ENCODE measurements at places on chromosomes 12 and 14.
A peak's percentile ranks its signal among the peaks of the same experiment; 100 is the strongest.

DNA sequence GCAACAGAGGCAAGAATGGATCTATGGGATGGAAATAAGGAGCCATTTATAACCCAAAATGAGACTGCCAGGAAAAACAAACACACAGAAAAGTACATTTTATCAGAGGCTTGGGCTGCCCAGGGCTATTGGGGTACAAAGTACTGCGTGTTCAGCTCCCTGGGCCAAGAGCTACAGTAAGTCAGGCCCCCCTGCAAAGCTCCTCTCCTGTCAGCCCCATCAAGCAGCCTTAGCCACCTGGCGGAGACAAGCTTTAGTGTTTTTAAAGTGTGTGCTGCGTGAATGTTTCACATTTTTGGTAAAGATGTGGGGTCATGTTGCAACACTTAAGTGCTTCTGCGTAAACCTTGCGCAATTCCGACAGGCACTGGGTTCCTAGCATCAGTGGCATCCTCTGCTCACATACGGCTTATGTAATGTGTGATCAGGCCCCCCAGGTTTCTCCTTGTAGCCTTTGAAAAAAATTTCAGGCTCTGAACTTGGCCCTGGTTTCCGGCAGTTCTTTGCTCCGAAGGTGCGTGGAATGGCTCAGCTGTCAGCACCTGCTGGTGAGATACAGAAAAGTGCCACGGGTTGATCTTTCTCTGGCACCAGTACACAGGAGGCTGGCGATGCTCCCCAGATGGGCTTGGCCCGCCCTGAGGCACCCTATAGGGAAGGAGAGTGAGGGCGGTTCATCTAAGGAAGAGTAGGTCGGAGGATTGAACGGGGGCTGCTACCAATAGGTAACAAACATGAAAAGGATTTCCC is 198.7 kb upstream of the EEA1 start:
- DNase-seq: peak; percentile 33

DNA sequence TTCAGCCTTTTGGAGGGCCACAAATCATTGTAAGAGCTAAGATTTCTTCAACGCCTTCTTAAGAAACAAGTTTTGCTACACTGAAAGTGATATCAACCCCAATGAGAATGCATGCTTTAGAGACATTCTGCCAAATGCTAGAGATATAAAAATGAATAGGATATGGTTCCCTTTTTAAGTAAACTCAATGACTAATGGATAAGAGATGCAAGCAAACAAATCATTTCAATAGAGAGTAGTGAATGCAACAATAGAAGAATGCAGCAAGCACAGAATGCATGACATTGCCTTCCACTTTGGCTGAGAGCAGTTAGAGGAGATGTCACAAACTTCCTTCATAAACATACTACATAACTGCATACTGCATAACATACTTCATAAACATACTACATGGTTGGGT is 116.4 kb downstream of the PDZRN4 start:
- DNase-seq: no peak

DNA sequence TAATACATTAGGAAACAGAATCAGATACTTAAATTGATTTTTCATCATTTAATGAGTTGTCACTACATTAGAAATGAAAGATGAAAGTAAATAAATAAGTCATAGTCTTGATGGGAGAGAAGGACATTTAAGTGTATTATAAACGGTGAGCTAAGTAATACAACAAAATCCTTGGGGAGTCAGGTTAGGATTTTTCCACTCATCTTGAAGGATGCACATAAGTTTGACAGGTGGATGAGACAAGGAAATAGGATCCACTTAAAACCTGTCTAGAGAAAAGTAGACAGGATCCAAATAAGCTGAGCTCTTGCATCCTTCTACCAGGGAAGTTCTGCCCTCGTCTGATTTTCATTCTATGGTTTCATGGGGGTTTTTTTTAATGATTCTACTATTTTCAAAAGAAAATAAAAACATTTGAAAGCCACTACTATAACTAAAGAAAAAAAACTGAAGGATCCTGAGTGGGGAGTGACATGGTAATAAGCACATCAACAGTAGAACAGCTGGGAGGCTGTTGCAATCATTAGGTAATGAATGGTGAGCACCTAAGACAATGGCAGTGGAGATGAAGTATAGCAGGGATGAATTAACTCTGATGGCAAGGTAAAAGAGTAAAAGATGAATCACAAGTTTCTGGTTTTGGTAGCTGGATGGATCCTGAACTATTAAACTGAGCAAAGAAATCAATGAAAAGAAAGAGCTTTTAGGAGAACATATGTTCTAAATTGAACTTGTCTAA is 17.0 kb downstream of the CEP128 start:
- DNase-seq: no peak

DNA sequence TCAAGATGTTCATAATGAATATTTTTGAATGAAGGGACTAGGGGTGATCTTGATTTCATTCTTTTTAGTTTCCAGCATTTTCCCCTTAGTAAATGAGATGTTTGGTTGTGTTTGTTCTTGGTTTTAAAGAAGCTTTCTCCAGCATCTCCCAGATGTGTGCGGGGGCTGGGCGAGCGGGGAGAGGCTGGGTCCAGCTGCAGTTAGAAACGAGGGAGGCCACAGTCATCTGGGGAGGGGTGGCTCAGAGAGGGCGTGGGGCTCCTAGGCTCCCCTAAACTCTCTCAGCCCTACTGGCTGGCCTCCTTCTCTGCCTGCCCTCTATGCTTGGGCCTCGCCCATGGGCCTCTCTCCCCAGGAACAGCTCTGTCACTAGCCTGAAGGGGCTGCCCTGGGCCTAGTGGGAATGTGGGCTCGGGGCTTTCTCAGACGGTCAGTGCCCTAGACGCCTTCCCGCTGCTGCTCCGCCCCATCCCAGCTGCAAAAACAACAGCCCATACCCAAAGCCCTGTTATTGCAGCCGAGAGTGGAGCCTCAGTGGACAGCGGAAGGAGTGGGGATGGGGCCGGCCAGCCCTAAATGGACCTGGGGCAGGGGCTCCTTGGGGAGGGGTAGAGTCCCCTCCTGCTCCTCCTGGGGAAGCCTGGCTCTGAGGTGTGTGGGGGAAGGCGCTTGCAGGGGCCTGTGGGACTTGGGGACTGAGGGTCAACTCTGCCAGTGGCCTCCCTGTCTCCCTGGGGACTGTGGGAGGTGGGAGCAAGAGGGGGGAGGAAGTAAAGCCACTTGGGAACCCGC is 18.3 kb upstream of the EIF2B2 start:
- DNase-seq: no peak

- DNase-seq: no peak
Measured at GRCh38 chr12:25397001-25397400, 146.3 kb upstream of the KRAS start.

All from left colon (tissue), 2 donors.